ENCODE measurements at places on chromosomes 12 and 14. TPM values are rescaled to one million over a fixed set of nuclear protein-coding genes. Genes with fewer than 3 reads are reported as not detected.

MED6 gene
- total RNA-seq: 68.3 TPM

OVCH1 gene
- not detected for total RNA-seq

MYF6 gene
- total RNA-seq: not detected

FAM186B gene
- total RNA-seq: 0.70 TPM

TROAP gene
- total RNA-seq: 1.7 TPM

DBX2 gene
- total RNA-seq: not detected

ACVRL1 gene
- total RNA-seq: not detected

MIA2 gene
- 26.1 TPM for total RNA-seq

LALBA gene
- not detected for total RNA-seq

GRCh38 chr12:14774074-14774905 lies 29.0 kb downstream of the WBP11 start:
- DNase-seq: peak; percentile 95

- no peak for DNase-seq
Observed at GRCh38 chr12:95262808-95263207, 45.2 kb downstream of the VEZT start.

- DNase-seq: no peak
Observed at GRCh38 chr14:32012062-32012461, 65.0 kb upstream of the ARHGAP5 start.

- DNase-seq: no peak
Observed at GRCh38 chr12:107360482-107360881, 267.1 kb upstream of the CRY1 start.

GRCh38 chr12:24931666-24932405 lies 17.1 kb downstream of the BCAT1 start:
- peak; percentile 72 for DNase-seq

DNA sequence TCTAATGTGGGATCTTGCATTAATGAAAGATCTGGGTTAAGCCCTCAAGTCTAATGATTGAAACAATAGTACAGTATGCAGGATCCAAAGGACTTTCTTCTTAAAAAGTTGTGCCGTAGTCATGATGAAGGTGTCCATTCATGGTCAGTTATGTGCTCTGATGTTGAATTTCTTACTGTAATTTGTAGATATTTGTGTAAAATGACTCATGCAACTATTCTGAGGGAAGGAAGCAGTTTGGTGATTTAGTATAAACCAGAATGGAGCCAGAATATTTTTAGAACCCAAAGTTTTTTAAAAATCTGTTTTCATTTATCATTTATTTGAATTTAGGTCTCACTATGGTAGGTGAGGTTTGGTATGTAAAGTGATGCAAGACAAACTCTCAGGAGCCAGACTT lies 151.2 kb downstream of the AKAP6 start:
- DNase-seq: no peak

DNA sequence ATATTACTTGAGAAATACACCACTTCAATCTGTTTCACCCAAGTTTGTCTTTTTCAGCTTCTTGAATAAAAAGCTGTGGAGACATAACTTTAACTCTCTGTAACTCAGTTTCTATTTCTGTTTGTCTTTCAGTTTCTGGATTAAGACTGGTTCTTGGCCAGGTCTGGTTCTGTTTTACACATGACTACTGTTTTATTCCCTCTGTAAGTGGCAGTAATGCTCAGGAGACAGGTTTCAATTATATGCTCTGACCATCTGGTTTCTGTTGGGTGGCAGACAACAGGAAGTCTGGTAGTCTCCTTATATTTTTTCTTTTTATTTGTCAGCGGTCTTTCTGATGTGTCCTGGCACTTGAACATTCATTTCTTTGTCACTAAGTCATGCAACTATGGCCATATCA lies 102.9 kb downstream of the RPS29 start:
- DNase-seq: no peak

GRCh38 chr12:123919980-123920360 lies 52.7 kb downstream of the CCDC92 start:
- DNase-seq: no peak

DNA sequence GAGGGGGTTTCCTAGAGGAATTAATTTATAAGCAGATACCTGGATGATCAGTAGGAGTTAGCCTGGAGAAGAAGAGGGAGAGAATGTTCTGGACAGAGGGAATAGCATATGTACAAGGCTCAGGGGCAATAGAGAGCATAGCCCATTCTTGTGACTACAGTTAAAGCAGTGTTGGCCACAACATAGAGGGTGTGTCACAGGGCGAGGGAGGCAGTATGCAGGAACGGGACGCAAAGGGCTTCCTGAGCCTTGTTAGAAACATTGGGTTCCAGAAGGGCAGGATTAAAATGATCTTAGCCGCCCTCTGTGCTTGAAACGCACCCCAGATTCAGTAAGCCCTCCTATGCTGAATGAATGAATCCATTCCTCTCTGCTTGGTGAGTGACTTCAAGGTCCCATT lies 142.2 kb upstream of the PWP1 start:
- DNase-seq: no peak

DNA sequence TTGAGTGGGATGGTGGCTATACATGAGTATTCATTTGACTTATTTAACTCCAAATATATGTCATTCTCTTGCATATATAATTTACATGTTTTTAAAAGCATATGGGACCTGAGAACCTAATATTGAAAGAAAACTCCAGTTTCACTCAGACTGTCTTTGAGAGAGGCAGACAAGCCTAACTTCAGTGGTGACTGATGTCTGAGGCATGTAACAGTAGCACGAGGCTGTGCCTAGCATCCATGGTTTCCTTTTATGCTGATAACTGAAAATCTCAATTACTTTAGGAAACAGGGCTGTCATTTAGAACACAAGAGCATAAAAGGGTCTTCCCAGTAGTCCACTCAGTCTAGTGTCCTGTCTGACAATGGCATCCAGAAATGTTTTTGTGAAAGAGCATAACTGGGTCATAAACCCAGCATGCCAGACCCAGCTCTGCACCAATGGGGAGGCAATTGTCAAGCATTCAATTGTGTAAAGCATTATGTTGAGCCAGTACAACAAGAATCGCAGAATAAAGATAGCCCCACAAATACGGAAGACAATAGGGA lies 24.3 kb downstream of the MAPK1IP1L start:
- DNase-seq: no peak

Data from B cell (primary cell).